ENCODE measurements at places on chromosomes 4 and X. TPM values are rescaled to one million over a fixed set of nuclear protein-coding genes. Genes with fewer than 3 reads are reported as not detected.
A peak's percentile ranks its signal among the peaks of the same experiment; 100 is the strongest.

HSFX4 gene
- not detected for total RNA-seq

DNA sequence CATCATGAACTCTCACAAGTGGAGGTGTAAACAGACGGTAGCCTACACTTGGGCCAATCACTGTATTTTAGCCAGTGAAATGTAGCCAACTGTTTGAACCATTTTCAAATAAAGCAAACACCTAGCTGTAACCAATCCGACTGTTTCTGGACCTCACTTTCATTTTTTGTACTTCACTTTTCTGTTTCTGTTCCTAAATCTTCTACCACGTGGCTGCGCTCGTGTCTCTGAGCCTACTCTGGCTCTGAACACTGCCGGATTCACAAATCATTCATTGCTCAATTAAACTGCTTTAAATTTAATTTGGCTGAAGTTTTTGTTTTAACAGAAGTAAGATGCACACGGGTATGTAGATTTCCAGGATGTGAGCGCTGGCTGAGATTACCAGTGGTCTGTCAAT lies 319.1 kb downstream of the RAPGEF2 start:
- DNase-seq: no peak

TKTL1 gene
- 0.64 TPM for total RNA-seq

MAP3K15 gene
- total RNA-seq: 0.70 TPM

- no peak for DNase-seq
Observed at GRCh38 chrX:36241397-36241796, 321.9 kb downstream of the CFAP47 start.

- DNase-seq: no peak
Observed at GRCh38 chrX:145826466-145826865, 8.8 kb downstream of the SLITRK2 start.

GRCh38 chrX:6961286-6962005 lies 186.1 kb upstream of the STS start:
- DNase-seq: no peak

ANKRD17 gene
- total RNA-seq: 46.7 TPM

GRCh38 chr4:76809594-76810305 lies 88.2 kb downstream of the SOWAHB start:
- peak; percentile 76 for DNase-seq

DNA sequence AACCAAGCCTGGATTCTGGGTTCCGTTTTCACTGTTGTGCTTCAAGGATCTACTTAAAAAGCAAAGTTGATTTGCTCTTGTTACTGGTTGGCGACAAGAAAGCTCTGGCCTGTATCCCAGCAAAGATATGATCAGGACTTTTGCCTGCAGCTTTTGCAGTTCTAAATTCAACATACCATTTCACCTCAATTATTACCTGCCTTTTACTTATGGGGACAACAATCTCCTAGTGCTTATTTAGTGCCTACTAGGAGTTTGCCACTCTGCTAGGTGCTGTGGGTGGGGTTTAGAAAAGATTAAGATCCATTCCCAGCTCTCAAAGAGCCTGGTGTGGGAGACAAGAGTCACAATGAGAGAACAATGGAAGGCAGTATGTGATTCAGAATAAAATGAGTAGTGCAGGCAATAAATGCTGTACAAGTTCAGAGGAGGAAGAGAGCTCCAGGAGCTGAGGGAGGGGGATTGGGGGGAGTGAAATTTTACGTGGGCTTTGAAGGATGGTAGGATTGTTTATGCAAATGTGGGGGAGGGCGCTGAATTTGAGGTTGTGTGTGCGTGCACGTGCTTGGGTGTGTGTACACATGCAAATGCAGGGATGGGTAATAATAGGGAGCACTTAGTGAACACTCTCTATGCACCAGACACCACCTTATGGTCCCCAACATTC lies 5.0 kb upstream of the TMEM164 start:
- DNase-seq: no peak

ITM2A gene
- total RNA-seq: not detected

KCNIP4 gene
- total RNA-seq: not detected

DNA sequence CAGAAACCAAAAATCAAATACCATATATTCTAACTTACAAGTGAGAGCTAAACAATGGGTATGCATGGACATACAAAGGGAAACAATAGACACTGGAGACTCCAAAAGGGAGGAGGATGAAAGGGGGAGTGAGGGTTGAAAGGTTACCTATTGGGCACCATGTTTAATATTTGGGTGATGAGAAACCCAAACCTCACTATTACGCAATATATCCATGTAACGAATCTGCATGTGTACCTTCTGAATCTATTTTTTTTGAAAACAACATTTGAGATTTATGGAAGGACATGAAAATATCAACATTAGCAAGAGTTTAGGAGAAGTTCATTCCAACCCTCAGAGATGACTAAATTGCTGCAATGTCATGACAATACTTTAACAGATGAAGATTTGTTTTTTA lies 586.1 kb downstream of the GBA3 start:
- DNase-seq: no peak

- DNase-seq: no peak
Observed at GRCh38 chr4:80309294-80310004, 26.1 kb upstream of the CFAP299 start.
